GM03348 (cell line): ENCODE measurements at places on chromosomes 13 and 19.

GRCh38 chr19:45615795-45616703 is 14.0 kb upstream of the GPR4 start:
- peak; percentile 73 for DNase-seq

DNA sequence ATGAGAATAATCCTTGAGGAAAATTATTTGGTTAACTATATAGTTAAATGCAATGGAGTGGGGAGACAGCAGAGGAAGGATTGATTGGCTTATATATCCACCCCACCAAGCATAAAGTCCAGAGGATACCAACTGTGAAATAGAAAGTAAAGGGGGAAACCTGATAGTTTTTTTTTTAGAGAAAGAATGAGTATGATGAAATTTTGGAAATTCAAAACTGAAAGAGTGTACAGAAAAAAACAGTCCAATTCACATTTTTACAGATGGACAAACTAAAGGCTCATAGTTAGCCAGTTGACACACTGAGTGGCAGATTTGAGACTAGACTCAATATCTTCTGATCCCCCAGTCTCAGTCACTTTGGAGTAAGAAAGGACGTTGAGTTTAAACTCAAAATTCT is 51.1 kb downstream of the FNDC3A start:
- DNase-seq: peak; percentile 19

- DNase-seq: peak; percentile 63
Measured at GRCh38 chr13:41411522-41411921, 45.8 kb upstream of the RGCC start.

- peak; percentile 4 for DNase-seq
Measured at GRCh38 chr13:83622422-83622784, 259.9 kb downstream of the SLITRK1 start.

GRCh38 chr13:26128676-26129075 is 76.9 kb upstream of the SHISA2 start:
- no peak for DNase-seq

- no peak for DNase-seq
Measured at GRCh38 chr13:98293103-98293502, 116.0 kb upstream of the RNF113B start.

DNA sequence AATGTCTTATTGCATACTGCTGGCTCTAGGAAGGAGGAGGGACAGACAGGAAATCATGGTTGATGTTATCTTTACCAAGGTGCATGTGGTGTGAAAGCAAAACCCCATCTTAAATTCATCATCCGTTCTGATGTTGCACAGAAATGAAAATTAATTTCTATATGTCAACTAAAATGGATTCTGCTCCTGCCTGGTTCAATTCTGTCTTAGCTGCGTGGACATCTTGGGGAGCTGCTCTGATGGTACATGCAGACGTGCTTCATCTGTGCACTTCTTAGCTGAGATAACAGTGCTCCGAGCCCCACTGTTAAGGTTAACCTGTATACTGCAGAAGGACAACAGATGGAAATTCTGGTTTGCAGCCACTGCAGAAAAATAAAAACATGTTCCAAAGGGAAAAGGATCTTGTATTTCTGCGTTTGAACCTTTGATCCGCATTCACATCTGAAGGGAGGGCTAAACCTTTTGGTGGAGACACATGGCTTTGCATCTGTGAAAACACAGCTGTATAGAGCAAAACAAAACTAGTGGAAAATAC is 155.6 kb downstream of the TM9SF2 start:
- no peak for DNase-seq

- peak; percentile 72 for DNase-seq
Measured at GRCh38 chr19:49114630-49115363, 627 bp downstream of the LIN7B start.

GRCh38 chr13:36029166-36029565 is 102.0 kb downstream of the DCLK1 start:
- DNase-seq: no peak
